Cortex of kidney (tissue), 1 donor: ENCODE measurements at places on chromosomes 7 and 10.

- no peak for DNase-seq
Observed at GRCh38 chr10:119896937-119897770, 4.6 kb downstream of the SEC23IP start.

DNA sequence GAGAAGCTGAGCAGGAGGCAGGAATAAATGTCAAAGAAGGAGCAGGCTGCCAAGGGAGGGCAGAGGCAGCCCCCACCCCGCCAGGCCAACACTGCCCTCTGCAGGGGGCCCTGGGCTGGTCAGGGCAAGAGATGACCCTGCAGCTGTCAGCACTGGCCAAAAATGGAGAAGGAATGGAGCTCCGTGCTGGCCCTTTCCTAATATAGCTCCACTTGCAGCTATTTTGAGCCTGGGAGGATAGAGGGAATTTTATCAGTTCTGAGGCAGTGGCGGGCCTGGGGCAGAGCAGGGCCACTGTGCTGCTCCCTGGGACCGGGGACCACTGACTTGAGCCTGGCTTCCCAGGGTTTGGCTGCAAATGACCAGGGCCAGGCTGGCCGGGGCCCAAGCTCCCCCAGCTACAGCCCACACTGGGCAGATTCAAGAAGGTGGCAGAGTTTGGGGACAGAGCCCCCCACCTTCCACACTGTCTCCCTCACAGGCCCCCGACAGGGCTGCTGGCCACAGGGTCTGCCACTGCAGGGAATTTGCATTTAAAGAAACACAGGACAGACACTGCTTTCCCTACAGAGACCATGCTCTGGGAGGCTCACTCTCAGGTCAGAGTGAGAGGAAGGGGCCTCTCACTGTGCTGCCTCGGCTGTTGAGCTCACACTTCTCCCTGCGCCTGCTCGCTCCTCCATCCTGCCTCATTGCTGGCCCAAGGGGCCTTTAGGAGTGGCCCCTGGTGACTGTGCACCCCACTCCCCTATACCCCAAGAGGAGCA, 16.2 kb downstream of the LDB3 start:
- DNase-seq = no peak

GRCh38 chr7:95470452-95470851, 15.3 kb upstream of the ASB4 start:
- DNase-seq = no peak

DNA sequence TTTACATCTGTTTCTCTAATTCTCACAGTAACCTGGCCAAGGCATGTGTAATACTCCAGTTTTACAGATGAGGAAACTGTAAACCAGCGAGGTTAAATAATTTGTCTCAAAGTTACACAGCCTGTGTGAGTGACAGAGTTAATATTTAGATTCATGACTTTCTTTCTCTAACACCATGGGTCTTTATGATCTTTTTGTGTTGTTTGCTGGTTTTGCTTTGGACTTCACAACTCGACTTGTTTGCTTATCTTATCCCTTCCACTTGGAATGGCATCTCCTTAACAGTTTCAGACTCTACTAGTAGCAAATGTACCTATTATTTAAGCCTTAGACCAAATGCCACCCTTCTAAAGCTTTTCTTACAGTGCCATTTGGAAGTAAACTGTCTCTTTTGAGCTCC, 34.4 kb downstream of the MXI1 start:
- DNase-seq = no peak

DNA sequence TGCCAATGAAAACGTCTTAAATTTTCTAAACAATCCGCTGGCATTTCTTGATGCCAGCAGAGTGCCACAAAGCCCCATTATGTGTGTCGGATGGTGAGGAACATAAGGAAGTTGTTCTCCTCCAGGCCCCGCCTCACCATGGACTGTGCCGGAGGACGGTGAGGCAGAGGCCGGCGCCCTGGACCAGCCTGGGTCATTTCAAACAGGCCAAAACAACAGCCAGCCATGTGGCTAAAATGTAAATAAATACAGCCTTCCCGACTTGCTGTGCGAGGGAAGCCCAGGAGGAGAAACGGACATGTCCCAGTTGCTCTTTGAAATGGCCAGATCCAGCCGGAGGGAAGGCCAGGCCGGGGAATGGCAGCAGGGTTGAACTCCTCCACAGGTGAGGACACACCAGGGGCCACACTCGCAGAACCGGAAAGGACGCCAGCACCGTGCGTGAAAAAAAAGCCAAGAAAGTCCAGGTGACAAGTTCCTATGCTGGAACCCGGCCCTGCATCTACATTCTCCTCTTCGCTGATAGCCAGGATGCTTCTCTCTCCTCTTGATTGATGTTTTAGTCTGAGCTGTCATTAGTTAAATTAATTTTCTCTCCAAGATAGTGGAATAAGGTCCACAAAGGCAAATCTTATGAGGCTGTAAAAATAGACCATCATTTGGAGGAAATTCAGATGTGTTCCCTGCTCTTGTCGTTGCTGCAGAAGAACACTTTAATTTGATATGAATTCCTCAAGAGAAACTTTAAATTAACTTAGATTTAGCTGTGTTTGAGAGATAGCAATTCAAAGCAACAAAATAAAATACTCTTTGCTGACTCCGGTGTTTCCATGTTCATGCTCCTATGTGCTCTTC, 64.6 kb downstream of the EBF3 start:
- no peak for DNase-seq

GRCh38 chr7:120833546-120833945, 24.4 kb downstream of the TSPAN12 start:
- no peak for DNase-seq

GRCh38 chr7:117218700-117219099, 104.2 kb downstream of the WNT2 start:
- DNase-seq = no peak

- DNase-seq = no peak
Observed at GRCh38 chr10:69818676-69819239, 17.1 kb downstream of the COL13A1 start.

DNA sequence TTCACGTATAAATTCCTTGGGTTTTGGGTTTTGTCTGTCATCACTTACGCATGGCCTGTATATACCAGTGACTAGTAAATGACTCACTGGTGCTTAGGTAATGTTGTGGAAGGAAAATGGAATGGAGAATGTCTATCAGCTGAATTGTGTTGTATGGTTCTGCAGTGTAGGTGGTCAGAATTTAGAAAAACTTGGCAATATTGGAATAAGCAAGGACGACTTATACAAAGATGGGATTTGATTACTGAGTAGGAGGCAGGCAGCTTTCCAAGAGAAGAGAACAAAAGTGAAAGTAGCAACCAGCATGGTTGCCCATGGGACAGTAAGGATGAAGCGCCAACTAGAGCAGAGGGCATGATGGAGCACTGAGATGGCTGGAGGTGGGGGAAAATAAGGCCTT, 168.6 kb upstream of the CSTF2T start:
- DNase-seq = no peak

- DNase-seq = no peak
Observed at GRCh38 chr10:101052285-101052684, 9.5 kb upstream of the KAZALD1 start.

GRCh38 chr10:132250481-132251475, 57.0 kb downstream of the STK32C start:
- no peak for DNase-seq

DNA sequence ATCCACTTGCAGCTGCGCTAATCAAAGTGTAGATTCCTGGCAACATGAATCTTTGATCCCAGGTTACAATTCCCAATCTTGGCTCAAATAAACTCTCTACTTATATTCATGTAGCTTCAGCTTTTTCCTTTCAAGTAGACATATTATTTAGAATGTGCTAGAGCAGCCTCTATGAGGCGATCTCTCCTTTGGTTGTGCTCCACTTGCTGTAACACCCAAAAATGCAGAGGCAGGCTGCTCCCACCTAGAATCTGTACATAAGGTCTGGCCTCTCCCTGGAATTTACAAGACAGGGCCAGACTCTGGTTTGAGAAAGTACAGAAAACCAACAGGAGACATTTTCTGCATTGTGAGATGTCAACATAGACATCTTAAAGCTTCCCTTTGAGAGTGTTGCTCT, 23.1 kb downstream of the ZNF107 start:
- DNase-seq = no peak

DNA sequence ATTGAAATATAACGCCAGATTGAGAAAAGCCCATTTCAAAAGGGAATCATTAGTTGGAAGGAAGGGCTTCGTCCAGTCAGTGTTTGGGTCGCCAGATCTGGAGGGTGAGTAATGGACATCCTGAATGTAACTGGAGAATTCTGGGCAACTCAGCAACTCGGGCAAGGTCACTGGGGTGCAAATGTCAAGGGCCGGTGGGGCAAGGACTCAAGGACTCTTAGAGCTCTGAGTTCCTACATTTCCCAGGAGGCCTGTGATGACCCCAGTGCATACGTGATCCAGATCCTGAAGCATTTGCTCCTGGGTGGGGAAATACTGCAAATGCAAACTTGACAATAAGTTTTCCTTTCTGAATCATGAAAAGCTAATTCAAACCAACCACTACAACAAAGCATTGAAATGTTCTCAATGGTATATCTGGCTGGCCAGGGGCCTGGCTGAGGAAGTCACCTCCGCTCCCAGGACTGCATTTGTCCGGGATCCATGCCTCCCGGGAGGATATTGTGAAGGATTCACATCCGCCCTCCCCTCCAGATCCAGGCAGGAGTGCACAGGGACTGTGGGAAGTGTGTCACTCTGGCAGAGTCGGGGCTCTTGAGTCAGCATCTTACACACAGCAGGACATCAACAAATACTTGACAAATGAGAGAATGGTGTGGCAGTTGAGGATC, 164.0 kb downstream of the FANK1 start:
- DNase-seq = no peak

DNA sequence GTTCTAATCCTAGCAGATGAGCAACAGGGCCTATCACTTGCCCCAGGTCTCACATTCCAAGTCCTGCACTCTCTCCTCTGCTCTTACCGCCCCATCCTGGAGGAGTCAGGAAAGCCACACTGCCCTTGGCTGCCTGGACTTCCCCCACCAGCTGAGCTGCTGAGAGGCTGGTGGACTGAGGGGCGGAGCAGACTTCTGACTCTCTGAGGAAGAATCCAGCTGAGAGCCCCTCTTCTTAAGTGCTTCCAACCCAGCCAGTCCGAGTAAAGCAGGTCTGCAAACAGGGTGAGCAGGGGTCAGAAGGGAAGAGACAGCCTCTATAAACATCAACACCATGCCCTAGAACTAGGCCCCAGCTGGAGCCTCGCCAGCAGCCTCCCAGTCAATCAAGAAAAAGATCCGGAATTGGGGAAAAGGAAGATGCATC, 92.4 kb upstream of the TMEM72 start:
- no peak for DNase-seq

DNA sequence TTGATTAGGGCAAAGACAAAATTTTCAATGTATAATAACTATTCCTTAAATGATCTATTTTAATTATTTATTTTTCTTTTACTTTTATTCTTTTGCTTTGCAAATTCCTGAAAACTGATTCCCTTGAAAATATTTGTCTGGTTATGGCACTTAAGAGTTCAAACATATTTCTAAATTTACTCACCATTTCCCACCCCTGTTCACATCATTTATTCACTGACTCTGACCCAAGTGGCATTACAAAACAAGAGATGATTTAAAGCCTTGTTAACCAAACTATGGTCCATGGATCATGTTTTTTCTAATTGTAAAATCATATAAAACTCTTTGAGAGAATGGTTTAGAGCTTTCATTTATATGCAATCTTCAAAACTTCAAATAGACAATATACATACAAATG, 1256.1 kb upstream of the LRRN3 start:
- DNase-seq = no peak

GRCh38 chr10:96229568-96230030, 41.8 kb downstream of the BLNK start:
- no peak for DNase-seq

DNA sequence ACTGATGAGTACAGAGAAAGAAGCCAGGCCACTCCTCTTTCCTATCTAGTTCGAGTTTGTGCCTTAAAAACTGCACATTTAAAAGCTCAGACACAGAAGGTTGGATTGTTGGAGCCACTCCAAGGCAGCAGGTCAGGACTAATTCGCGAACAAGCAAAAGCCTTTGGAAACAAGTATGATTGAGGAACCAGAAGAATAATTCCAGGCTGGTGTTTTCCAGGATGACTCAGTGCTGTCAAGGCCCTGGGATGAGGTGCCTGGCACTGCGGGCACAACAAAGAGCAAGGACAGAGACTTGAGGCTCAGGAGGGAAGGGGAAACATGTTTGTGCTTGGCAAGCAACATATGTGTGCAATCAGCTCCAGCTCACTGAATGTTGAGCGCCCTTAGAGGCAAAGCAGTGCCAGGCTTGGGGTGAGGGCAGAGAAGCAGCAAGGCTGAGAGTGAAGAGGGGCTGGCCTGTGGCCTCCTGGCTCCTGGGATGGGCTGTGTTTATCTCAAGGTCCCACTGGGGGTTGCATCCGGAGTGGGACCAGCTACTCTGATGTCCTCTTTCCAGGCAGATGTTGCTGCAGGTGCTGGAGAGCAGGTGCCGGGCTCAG, 44.1 kb downstream of the VSTM4 start:
- no peak for DNase-seq

- DNase-seq = no peak
Observed at GRCh38 chr7:112945046-112945445, 141.6 kb downstream of the GPR85 start.

GRCh38 chr7:27745064-27745583, 5.2 kb downstream of the TAX1BP1 start:
- DNase-seq = no peak

DNA sequence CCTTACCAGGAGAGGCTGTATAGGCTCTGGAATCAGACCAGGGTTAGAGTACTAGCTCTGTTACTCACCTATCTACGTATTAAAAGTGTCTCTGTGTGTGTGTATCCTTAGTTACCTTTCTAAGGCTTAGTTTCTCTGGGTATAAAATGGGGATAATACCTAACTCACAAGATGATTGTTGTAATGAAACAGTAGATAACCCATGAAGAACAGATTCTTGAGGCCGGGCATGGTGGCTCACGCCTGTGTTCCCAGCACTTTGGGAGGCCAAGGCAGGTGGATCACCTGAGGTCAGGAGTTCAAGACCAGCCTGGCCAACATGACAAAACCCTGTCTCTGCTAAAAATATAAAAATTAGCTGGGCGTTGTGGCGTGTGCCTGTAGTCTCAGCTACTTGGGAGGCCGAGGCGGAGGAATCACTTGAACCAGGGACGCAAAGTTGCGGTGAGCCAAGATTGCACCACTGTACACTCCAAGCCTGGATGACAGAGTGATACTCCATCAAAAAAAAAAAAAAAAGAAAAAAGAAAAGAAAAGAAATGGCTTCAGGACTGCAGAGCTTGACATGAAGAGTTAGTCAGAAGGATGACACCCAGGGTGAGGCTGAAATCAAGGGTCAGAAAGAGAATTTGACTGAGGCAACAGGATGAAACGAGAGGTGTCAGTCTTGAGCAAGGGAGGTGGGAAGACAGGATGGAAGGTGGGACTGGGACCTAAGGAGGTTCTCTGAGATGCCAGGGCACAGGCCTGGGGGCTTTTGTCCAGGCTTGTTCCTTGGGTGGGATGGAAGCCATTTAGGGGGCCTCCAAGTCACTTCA, 33.4 kb downstream of the PRKAR2B start:
- DNase-seq = no peak
